DND-41 (cell line): ENCODE measurements at places on chromosomes 12 and 14.

GRCh38 chr12:57836442-57837375 lies 9.8 kb downstream of the CTDSP2 start:
- DNase-seq = peak; percentile 52

- no peak for DNase-seq
Observed at GRCh38 chr14:76051717-76052465, 66.3 kb downstream of the IFT43 start.

DNA sequence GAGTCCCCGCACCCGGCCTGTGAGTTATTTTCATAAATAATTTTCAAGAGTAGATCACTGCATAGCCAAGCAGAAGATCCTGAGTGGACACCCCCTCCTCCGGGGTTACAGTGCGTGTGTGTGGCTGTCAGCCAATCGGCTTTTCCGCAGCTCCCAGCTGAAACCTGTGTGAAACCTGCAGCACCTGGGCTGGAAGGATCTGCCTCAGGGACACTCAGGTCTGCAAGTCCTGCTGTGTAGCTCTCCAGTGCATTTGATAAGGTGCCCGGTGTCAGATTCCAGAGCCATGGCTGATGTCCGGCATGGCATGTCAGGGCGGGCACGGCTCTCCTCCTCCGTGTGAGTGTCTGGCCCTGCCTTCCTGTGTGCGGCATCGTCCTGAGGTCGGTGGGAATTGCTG lies 124.8 kb downstream of the GLT1D1 start:
- DNase-seq = no peak

GRCh38 chr12:2373307-2373706 lies 320.5 kb downstream of the CACNA1C start:
- DNase-seq = no peak

DNA sequence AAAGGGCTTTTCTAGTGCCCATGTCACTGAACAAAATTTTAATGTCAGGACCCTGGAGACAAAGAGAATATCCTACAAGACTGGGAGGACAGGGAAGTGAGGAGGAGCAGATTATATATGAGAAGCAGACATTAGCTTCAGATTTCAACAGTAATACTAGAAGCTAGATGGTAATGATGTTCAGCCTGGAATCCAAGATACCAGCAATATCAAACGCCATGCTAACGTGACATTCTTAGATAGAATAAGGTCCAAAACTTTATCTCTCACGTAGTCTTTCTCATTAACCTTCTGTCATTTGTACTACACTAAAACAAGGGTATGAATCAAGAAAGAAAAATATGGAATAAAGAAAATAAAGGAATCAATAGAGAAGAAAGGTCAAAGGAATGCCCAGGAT lies 18.7 kb downstream of the SOS2 start:
- no peak for DNase-seq

GRCh38 chr12:62922539-62922938 lies 12.4 kb downstream of the PPM1H start:
- no peak for DNase-seq

- no peak for DNase-seq
Observed at GRCh38 chr12:57456737-57457490, 1.8 kb downstream of the INHBE start.

- DNase-seq = peak; percentile 56
Observed at GRCh38 chr14:39175445-39176262, 600 bp downstream of the PNN start.
